ENCODE measurements at places on chromosomes 6 and 20.

GRCh38 chr20:32483351-32484224 is 101.5 kb downstream of the NOL4L start:
- DNase-seq = peak; percentile 38

DNA sequence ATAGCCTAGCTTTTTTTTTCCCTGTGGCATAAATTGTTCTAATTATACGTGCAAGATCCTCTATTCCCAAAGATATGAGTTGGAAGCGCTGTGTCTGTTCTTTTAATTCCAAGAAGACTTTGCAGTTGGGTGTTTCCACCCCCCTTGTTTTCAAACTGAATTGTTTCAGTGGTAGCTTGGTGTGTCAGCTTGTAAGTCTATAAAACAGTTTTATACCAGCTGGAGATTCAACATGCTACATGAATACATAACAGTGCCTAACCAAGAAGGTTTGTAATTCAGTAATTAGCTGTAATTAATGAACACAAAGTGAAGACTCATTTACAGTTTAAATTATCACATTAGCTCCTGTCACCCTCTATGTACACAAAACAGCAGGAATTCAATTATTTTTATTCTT is 154.0 kb downstream of the ZNF217 start:
- no peak for DNase-seq

DNA sequence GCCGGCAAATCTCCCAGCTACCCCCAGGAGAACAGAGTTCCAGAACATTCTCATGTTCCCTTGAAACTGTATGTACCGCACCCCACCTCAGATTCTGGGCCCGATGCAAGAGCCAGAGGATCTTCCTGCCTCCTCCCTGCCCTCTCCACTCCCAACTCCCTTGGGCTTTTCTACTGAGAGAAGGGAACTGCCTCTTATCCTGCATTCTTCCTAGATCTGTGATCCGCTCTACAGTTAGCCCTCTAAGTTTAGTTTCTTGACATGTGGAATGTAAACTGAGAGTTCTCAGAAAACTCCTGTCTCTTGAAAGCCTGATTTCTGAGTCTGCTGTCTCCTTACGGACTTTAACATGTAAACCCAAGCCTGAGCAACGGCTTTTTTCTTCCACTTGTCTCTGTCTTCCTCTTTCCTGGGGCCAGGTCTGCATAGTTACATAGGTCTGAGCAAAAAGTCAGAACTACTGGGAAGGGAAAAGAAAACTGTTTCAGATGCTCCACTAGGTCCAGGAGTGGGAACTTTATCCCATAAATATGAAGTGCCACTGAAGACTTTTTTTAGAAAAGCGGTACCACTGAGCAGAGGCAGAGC is 86.5 kb upstream of the TNFAIP3 start:
- no peak for DNase-seq

DNA sequence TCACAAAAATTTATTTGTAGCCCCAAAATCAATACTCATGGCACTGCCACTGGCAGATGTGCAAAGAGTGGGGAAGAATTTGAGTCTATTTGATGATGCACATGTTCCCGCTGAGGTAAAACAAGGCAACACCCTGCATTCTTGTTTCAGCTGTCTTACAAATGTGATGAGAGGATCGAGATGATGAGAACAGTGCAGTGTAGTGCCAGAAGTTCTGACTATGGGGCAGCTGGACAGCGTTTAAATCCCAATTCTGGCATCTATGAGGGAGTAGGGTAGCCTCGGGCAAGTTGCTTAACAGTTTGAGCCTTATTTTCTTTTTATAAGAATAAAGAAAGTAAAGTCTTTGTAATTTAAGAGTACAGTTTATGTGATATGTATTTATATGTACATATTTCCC is 296.7 kb upstream of the FKBP1C start:
- no peak for DNase-seq

- no peak for DNase-seq
Measured at GRCh38 chr6:110560239-110561007, 84.0 kb upstream of the SLC22A16 start.

- DNase-seq = no peak
Measured at GRCh38 chr6:96469312-96469711, 52.3 kb upstream of the UFL1 start.

GRCh38 chr6:53634184-53634631 is 31.3 kb downstream of the KLHL31 start:
- no peak for DNase-seq

GRCh38 chr20:1171461-1172093 is 13.2 kb downstream of the TMEM74B start:
- no peak for DNase-seq

DNA sequence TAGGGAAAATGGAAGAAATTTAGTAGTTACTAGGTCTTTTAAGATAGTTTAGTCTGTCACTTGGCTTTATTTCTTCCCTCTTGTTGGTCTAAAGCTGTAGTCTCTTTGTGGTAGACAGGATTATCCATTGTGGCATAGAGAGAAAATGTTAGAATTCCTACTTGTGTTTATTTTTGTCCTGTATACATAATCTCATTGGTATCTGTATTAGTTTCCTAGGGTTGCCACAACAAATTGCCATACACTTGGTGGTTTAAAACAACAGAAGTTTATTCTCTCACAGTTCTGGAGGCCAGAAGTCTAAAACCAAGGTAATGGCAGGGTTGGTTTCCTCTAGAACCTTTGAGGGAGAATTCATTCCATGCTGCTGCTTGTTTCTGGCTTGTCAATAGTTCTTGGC is 119.4 kb downstream of the ZFAND3 start:
- DNase-seq = no peak

GRCh38 chr6:7300926-7301325 is 12.1 kb downstream of the SSR1 start:
- no peak for DNase-seq

DNA sequence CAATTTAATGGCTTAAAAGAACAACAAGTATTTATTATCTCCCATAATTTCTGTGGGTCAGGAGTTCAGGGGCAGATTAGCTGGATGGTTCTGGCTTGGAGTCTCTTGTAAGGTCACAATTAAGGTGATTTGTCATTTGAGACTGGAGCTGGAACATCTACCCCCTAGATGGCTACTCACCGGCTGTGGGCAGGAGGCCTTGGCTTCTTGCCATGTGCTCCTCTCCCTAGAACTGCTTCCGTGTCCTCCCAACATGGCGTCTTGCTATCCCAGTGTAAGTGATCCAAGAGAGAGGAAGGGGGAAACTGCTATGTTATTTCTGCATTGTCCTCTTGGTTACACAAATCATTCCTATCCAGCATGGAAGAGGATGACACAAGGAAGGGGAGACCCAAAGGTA is 210.2 kb upstream of the ECI2 start:
- DNase-seq = no peak

DNA sequence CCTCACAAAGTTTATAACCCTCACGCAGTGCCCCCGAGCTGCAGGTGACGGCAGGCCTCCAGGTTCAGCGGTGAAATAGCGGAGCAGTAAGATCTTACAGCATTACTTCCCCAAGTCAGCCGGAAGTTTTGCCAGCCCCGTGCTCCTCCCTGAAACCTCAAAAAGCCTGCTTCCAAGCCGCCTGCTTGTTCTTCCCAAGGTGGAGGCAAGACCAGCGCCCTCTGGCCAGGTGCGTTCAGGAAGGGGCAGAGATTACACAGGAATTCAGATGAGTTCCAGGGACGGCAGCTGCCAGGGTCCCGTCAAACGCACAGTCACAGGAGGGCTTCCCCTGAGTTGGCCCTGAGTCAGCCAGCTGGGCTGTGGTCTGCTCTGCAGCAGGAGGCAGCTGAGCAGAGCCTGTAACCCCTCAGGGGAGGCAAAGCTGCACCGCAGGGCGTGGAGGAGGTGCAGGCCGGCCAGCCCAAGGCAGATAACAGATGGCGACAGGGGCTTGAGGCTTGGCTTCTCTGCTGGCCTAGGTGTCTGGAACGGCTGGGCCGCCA is 124.1 kb upstream of the RPS6KA2 start:
- DNase-seq = no peak

DNA sequence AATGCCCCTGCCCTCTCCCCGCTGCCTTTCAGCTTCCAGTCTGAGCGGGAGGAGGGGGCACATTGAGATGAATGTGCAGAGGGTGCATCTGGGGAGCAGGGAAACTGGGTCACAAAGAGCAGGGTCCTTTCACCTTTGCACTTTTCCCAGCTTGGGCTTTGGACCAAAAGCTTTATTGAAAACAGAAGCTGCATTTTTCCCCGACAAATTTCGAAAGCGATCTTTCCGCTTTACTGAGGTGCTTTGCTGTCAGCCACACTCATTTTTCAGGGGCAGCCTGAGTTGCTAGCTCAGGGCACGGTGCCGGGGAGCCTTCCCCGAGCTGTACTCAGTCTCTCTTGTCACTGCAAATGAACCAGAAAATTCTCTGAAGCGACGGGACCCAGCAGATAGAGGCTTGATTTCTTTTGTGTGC is 283.7 kb upstream of the SOX4 start:
- no peak for DNase-seq

DNA sequence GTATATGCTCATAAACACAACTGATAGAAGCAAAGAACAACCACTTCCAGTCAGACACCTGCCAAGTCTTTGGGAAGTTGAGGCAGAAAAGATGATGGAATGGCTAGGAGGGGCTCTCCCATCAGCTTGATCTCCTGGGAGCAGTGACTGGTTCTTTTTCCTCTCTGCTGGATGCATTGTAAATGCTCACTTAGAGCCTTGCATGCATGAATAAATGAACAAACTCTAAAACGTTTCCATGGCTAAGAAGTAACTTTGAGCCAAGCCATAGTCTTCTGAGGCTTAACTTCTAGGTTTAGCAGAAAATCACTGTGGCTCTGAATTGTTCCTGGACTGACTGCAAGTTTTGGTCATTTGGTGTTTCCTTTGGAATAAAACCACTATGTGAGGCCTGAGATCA is 166.4 kb upstream of the CITED2 start:
- no peak for DNase-seq

DNA sequence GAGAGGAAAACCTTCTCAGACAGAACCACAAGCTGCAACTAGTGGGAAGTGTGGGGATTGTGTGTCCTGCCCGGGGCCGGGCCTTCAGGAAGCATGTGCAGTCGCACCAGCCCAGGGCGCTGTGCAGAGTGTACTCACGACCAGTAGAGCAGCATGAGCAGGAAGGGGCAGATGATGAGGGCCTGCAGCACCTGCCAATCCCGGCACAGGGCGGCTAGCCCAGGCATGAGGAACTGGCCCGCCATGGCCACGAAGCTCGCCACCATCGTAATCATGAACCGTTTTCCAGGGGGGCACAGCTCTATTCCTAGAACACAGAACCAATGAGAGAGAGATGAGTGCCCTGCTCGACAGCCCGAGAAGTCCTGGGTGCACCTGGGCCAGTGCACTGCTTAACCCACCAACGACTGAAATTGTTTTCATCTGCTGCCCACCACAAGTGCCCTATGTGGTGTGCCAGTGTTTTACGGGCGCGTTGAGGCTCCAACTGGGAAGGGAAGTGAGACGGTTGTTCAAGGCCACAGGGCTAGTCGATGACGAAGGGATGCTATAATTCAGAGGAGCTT is 65.0 kb downstream of the PSMG4 start:
- DNase-seq = no peak

DNA sequence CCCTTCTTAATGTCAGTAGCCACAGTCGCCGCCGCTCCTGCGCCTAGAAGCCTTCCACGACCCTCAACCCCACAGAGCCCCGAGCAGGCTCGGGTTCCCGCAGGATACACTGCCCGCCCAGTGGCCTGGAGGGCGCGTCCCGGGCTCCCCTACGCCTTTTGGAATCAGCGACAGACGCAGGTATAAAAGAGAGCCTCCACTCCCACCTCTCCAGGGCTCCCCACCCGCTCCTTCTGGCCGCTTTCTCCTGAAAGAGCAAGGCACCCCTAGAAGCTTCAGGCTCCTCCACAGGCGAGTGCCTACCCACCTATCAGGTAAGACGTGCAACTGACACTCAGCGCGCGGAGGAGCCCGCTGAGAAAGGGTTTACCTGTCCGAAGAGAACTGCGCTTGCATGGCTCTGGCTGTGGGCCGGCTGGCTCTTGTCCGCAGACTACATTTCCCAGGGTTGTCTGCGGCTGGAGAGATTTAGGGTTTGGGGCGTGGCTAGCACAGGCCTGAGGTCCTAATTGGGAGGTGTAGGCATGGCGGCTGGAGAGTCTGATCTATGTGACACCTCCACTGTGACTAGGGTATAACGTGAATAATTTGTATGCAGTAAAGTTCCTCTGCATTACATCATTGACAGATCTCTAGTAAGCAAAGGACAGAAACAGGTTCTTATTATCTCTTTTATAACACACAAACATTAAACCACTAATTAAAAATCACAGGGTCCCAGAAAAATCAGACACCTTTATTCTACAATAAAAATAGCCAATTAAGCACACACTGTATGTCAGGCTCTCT is 13.5 kb upstream of the ZNF391 start:
- peak; percentile 84 for DNase-seq

DNA sequence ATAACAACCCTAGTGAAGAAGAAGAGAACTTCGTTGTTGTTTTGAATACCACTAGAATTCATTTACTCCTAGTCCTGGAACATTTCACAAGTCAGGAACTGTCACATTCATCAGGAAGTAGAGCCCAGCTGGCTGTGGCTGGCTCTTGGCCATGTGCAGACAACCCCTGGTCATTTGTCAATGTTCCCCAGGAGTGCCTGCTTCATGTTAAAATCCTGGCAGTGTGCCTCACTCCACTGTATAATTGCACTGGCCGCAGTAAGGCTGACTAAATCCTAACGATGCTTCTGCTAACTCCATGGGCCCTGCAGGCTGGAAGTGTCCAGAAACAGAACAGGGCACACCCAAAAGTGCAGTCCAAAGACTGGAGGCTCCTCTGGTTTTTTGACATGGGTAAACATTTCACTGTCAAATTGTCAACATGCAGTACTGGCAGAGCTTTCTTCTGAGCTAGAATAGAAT is 41.5 kb upstream of the ADGRF1 start:
- peak; percentile 85 for DNase-seq

DNA sequence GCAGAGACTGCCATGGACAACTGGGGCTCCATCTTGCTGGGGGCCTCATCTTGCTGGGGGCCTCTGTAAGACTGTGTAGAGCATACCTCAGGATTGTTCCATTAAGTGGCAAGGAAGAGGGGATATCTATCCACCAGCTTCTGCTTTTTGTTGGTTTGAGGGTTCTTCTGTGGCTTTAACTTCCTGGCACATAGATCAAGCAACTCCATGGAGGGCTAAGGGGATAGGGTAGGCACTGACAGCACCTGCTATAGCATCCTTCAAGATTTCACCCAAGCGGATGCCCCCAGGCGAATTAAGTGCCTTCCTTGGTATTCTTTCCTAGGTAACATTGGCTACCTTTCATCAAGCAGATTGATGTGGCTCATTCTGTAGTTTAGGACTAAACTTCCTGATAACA is 3.8 kb upstream of the LRRN4 start:
- DNase-seq = no peak

- DNase-seq = no peak
Measured at GRCh38 chr6:73624896-73625295, 28.9 kb downstream of the SLC17A5 start.

- DNase-seq = no peak
Measured at GRCh38 chr6:24757611-24758010, 17.1 kb upstream of the GMNN start.

- DNase-seq = no peak
Measured at GRCh38 chr6:40322336-40322735, 264.8 kb downstream of the LRFN2 start.

DNA sequence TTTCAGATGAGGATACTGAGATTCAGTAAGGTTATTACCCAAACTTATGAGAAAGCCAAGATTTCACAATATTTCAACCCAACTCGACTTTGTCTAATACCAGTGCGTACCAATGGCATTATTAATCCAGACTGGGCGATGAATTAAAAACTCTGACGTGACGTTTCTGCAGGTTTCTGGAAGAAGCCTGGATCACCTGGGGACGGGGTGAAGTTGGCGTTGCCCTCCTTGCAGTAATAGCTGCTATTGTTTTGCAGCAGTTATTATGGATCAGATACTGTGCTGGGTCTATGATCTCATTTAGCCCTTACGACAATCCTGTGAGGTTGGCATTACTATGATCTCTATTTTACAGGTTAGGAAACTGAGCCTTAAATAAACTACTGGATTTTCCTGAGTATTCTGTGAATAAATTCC is 569 bp upstream of the CDC5L start:
- no peak for DNase-seq

All from tibial artery (tissue), 4 donors.